ENCODE measurements at places on chromosomes 6 and 20.

- DNase-seq = no peak
Observed at GRCh38 chr6:26561533-26562466, 23.6 kb downstream of the HMGN4 start.

GRCh38 chr20:49293122-49293521 lies 15.3 kb upstream of the ZNFX1 start:
- no peak for DNase-seq

DNA sequence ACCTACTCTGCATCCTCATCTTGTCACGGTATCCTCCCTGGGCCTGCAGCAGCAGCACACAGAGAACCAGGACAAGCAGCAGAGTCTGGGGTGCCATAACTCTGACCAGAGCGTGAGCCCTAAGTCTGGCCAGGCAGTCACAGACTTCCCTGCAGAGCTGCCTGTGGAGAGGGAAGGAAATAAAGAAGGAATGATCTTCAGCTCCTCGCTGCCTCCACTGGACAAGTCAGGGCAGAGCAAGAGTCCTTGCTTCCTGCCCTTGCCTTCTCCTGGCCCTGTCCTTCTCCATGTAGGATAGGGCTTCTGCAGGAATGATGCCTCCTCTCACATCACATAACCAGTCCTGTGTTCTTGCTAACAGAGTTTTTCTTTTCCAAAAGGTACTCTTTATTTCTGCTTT lies 15.9 kb upstream of the WFDC11 start:
- no peak for DNase-seq

DNA sequence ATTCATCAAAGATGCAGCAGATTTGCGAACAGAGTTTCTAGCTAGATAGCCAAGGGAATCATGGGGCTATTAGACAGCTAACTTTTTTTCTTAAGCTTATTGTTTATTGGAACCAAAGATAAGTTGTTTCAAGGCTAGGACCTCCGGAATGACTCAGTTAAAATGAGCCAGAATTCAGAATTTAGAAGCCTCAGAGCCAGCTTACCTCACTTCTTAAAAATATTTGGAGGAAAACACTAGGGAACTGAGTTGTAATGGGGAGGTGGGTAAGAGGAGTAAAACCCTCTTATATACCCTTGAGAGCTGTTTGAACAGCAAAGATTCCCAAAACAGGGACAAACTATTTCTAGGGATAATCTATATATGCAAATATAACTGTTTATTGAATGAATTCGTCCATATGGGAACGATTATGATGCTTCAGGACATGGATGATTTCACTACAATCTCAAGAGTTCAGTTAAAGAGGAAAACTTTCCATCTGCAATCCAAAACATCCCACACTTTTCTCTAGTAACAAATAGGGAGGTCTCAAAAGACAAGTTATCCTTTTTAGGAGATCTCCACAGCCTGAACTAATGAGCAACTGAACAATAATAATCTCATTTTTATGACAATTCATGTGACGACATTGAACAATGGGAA lies 12.6 kb upstream of the CARMIL1 start:
- DNase-seq = no peak

- no peak for DNase-seq
Observed at GRCh38 chr6:148258868-148259267, 83.8 kb upstream of the SASH1 start.

DNA sequence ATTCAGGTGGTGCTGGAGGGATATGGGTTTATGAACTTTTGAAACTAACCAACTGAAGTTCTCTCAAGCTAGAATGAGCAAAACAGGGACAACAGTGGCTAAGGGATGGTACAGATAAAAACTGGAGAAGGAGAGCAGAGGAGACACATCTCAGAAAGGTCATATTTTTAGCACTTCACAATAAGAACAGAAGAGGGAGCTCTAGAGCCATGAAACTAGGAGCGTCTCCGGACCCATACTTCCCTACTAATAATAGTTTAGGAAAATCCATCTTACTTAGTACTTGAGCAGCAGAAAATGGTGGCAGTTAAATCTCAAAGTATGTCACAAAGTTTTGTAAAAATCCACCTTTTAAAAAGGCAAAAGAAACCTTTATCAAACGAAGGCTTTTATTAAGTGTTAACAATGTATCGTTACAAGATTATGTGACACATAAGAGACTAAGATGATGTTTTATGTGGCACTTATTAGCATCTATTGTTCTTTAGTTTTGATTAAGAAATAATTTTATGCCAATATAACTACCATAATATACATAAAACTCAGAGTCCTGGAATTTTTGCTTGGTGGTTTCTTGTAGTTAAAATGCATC lies 278.6 kb downstream of the TBC1D32 start:
- no peak for DNase-seq

- DNase-seq = no peak
Observed at GRCh38 chr6:129120856-129121638, 238.1 kb downstream of the LAMA2 start.

DNA sequence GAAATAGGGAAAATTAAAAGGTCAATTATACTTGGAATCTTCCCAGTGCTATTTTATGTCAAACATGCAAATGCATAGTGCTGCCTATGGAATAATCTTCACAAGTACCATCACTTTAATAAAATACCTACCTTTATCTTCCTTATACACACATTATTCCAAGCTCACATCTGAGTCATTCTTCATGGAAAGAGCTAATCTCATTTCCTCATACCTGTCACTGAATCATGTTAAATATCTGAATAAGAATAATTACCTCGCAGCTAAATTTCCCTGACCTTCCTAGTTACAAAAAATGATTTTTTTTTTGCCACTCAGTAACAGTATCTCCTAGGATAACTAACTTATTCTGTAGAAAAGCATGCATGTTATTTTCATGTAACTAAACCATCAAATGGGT lies 661.4 kb upstream of the HS3ST5 start:
- no peak for DNase-seq

- no peak for DNase-seq
Observed at GRCh38 chr20:49422161-49422560, 60.3 kb downstream of the KCNB1 start.

DNA sequence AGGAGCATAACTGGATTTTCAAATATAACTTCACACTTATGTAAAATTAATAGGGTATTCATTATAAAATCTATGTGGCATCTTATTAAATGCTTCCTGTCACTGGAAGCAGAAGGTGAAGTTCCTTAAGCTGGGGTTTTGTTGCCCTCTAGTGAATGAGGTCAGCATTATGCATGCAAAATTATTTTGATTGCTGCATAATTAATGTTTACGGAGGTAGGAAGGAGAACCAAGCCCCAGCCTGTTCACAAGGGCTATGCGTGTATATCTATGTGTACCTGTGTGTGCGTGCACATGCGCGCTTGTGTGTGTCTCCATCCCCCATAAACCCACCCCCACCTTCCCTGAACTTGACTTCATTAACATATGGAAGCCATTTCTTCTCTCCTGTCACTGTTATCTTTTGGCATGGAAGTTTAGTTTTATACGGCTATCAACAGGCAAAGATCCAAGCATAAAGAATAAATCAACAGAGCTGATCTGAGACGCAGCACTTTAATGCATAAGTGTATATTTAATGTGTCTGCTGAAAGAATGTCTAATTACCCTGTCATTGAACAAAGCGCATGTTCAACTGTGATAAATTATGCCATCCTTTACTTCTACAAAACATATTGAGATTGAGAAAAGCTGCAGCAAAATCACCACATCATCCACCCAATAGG lies 90.2 kb upstream of the CDH4 start:
- no peak for DNase-seq

GRCh38 chr6:94535798-94536197 lies 1041.5 kb upstream of the MANEA start:
- no peak for DNase-seq

GRCh38 chr20:48827855-48828733 lies at the start of gene PREX1:
TSS of gene PREX1 (minus strand) at chr20:48827999. CDS start at chr20:48827860, 139 bp downstream.
- peak; percentile 83 for DNase-seq

- no peak for DNase-seq
Observed at GRCh38 chr6:132390451-132390850, 10.8 kb downstream of the MOXD1 start.

DNA sequence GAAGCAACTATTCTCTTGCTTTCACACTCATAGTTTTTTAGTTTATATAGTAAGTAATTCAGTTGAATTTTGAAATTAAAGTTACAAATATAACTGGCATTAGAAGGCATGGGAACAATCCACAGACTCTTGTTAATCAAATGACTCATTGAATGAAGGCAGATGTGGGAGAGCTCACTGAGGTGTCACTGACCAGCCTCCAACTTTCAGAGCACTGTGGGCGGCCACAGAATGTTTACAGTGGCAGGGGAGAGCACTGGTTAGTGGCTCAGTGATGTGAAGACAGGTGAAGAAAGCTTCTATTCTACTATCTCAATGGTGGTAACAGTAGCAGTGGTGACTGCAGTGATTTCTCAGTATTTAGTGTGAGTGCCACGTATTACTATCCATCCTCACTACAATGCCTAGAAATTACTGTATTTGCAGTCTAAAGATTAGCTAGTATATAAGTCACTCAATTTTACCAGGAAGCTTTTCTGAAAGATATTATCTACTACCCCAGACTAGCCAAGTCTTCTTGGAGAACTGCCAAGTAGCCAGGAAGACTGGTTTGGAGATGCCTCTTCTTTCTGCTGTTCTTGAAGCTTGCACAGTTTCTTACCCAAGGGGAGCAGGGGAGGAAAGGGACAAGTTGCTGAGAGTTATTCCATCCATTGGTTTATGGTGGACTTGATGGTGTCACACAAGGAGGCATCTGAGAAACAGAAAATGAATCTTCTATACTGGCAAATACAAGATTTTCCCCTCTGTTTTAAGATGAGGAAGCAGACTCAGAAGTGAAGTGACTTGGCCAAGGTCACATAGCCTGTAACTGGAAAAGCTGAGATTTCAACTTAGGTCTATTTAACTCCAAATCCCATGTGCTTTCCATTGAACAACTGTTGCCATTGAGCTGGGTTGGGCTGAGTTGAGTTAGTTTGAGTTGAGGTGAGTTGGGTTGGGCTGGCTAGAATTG lies 231.2 kb downstream of the ANKRD60 start:
- DNase-seq = no peak

DNA sequence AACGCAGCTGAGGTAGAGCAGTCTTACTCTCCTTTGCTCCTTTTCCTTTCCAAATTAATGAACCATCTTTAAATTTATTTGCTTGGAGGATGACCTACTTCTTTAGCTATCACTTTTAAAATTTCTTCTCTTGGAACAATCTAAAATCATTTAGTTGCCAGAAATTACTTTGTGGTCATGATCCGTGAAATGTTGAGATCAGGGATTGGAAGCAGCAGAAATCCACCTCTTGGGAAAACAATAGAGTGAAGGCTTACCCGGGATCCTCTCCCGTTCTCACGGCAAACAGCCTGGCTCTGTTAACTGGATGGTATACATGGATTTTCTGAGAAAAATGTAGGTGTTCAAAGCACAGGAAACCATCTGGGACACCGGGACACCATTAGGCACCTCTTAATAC lies 7.7 kb downstream of the AKAP12 start:
- DNase-seq = no peak

DNA sequence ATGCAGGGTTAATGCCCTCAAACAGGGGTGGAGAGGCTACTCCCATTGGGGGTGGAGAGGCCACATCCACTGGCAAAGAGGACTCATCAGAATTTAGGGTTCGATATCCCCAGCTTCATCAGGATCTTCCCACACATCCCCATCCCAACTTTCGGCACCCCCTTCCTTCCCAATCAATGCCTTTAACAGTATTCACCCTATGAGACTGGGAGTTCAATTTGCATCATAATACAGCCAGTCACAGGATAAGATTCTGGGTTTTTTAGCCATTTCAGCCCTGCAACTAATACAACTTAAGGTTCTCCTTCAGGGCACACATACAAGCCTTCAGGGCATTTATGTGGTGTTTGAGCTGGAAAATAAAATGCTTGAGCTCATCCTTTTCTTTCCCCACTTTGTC lies 80.9 kb downstream of the GMDS start:
- DNase-seq = no peak

GRCh38 chr6:30044630-30045029 lies 16.4 kb upstream of the POLR1H start:
- DNase-seq = no peak

DNA sequence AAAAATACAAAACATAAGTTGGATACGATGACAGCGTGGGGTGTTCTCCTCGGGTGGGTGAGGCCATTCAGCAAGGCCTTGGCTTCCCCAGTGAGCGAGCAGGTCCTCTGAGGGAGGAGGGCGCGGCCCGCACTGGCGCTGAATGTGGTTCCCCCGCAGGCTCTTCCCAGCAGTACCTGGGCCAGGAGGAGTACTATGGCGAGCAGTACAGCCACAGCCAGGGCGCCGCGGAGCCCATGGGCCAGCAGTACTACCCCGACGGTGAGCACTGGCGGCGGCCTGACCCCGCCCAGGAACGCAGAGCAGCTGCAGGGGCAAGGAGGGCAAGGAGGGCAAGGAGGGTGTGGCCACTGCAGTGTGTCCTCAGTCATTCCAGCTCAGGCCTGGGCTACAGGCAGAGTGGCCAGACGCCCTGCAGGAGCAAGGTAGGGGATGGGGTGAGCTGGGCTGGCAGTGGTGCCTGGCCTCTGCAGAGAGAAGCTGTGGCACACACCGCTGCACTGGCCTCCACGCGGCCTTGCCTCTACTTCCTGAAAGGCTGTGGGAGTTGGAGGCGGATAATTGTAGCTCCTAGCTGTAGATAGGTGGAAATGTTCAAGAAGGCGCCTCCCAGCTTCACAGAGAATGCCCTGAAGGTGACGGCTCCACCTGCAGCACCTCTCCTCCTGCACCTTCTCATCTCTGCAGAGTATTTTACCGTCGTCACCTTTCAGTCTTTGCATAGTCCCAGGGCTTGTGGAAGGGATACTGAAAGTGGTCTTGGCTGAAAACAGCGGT lies 18.7 kb upstream of the MTG2 start:
- no peak for DNase-seq

DNA sequence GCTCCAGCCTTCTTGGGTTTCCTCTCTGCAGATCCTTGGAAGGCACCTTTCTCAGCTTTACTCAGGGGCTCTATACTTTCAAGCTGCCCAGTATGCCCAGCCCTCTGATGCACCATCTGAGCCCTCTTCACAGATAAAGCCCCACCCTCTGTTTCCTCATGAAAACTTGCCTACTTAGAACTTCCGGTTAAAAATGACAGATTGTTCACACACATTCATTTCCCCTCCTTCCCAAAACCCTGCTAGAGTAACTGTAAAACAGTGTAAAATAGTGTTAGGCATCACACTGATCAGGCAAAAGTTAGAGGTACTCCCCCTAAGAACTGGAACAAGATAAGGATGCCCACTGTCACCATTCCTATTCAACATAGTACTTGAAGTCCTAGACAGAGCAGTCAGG lies 14.0 kb upstream of the GCM1 start:
- DNase-seq = no peak

- no peak for DNase-seq
Observed at GRCh38 chr6:8628063-8628462, 192.7 kb upstream of the SLC35B3 start.

GRCh38 chr6:40499215-40499614 lies 87.9 kb downstream of the LRFN2 start:
- no peak for DNase-seq

DNA sequence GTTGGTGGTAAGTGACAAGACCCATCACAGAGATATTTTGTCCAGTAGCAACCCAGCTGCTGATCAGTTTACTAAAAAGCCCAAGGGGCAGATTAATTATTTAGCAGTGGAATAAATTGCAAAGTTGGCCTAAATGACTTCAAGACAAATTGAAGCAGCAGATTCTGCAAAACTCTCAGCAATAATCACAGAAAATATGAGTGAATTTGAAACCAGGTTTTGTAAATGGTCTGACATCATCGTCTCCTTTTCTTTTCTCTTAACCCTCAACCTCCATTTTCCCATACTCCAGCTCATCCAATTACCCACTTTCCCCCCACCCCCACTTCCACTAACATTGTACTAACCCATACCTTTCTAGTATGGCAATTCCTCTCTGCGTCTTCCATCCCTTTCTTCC lies 11.3 kb upstream of the PTPRK start:
- DNase-seq = no peak
